ENCODE measurements at places on chromosomes 11 and 22.

GRCh38 chr11:17135916-17136683 lies 58.6 kb upstream of the RPS13 start:
- no peak for DNase-seq
- H3K27me3 ChIP-seq: no peaks in the 10 kb centered on the region
- no peak overlapping the region for H3K27ac ChIP-seq
- H3K36me3 ChIP-seq: peaks cover 6% of the 10 kb centered on the region
- no peaks in the 10 kb centered on the region for H3K4me1 ChIP-seq

- peaks cover 73% of the 10 kb centered on the region for H3K4me1 ChIP-seq
- H3K36me3 ChIP-seq: peaks cover 58% of the 10 kb centered on the region
- H3K27me3 ChIP-seq: no peaks in the 10 kb centered on the region
- peak; percentile 92 for DNase-seq
These were observed at the start of gene IL10RA for GRCh38 chr11:117985953-117986887. IL10RA (plus strand) TSS chr11:117986394; CDS start chr11:117986468, 74 bp downstream.

- peaks cover 2% of the 10 kb centered on the region for H3K36me3 ChIP-seq
- H3K27ac ChIP-seq: no peak overlapping the region
- no peaks in the 10 kb centered on the region for H3K27me3 ChIP-seq
- H3K4me1 ChIP-seq: peaks cover 6% of the 10 kb centered on the region
- H3K4me3 ChIP-seq: no peak overlapping the region
These were observed 2.8 kb downstream of the NUDT8 start for GRCh38 chr11:67626970-67627369.

GRCh38 chr11:45993531-45994001 lies 71.1 kb downstream of the LARGE2 start:
- H3K27me3 ChIP-seq: no peaks in the 10 kb centered on the region
- H3K27ac ChIP-seq: no peak overlapping the region
- no peak for DNase-seq
- H3K36me3 ChIP-seq: no peaks in the 10 kb centered on the region
- no peak overlapping the region for H3K4me3 ChIP-seq

DNA sequence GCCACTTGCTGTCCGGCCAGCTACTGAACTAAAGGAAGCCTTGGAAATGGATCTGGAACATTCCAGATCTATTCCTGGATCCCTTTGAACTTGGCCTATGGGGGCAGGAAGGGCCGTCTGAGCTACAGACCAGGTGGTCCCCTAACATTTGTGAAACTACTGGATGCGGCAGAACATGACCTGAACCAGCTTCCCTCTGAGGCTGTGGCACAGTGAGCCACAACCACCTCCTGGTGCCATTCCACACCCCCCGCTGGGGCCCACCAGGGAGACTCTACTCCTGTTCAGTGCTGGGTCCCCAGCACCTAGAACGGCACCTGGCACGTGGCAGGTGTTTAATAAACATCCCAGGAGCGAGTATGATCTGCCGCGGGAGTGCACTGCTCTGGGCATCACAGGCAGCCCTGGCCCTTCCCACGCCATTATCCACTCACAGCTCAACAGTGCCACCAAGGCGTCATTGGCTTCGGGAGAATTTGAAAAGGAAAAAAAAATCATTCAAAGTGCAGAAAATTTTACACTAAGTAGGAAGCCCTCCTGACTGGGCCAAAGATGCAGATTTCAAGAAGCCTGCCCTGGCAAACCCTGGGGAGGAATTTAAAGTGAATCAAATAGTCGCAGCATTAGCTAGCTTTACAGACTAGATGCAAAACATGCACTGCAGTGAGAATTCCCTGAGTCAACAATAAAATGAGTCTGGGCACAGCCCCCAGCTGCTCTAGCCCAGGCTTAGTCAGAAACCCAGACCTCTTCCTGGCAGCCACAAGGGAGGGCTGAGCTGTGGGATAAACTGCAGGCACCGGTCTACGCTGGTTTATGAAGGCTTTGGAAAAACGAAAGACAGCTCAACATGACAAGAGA lies 14.3 kb upstream of the EFCAB6 start:
- H3K4me1 ChIP-seq: no peaks in the 10 kb centered on the region
- peaks cover 10% of the 10 kb centered on the region for H3K27me3 ChIP-seq
- H3K4me3 ChIP-seq: no peak overlapping the region

DNA sequence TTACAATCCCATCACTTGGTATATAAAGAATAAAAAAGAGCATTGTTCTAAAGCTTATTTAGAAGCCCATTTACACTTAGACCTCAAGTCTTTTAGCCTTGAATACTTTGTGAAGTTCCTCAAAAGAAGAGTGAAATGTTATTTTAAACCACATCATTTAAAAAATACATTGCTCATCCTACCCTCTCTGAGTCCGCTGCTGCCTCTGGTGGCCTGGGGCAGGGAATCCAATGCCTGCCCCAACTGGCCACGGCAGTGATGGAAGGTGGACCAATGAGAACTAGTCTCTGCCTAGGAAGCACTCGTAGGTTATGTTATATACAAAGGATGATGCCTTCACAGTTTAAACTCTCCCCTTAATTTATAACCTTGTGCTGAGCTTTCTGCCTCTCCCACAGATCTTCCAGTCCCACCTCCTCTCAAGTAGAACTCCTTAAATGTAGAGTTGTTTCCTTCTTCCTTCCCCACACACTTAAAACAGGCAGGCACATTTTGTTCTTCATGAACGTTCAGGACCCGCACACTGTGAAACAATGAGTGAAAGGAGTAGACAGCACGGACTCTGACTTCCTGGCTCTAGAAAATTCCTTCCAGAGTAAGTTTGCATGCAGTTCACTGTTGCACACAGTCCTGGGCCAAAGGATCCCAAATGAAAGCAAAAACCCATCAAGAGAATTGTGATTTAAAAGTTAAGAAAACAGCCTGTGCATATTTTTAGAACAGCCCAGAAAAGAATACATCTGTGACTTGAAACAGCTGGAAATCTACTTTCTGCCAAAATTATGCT lies 167.8 kb downstream of the RRAS2 start:
- no peak for DNase-seq
- H3K4me1 ChIP-seq: no peaks in the 10 kb centered on the region
- H3K27me3 ChIP-seq: no peaks in the 10 kb centered on the region
- no peak overlapping the region for H3K27ac ChIP-seq
- no peak overlapping the region for H3K4me3 ChIP-seq

DNA sequence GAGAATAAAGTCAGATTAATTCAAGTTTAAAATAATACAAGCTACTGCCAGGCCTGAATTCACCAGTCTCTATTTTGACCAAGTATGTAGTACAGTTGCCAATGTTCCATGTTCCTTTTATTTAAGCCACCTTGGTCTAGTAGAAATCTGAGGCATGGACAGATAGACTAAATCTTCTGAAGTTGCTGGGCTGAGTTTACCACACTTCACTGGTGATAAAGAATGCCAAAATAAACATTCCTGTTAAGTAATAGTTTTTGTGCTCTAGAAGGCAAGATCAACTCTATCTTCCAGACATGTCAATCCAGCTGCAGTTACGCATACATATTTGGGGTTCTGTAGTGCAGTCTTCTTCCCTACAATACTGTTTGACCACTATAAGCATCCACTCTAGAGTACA lies 83.9 kb upstream of the C11orf87 start:
- H3K4me1 ChIP-seq: no peaks in the 10 kb centered on the region
- H3K36me3 ChIP-seq: no peaks in the 10 kb centered on the region
- H3K4me3 ChIP-seq: no peak overlapping the region
- peaks cover 3% of the 10 kb centered on the region for H3K27me3 ChIP-seq
- no peak overlapping the region for H3K27ac ChIP-seq

- DNase-seq: no peak
- no peak overlapping the region for H3K27ac ChIP-seq
- H3K27me3 ChIP-seq: peaks cover 8% of the 10 kb centered on the region
- H3K4me3 ChIP-seq: no peak overlapping the region
- H3K4me1 ChIP-seq: no peaks in the 10 kb centered on the region
- no peaks in the 10 kb centered on the region for H3K36me3 ChIP-seq
These were observed 596.4 kb upstream of the B3GAT1 start for GRCh38 chr11:135008412-135008811.
